Common myeloid progenitor, CD34-positive (primary cell): ENCODE measurements at places on chromosomes 2 and 18.

DNA sequence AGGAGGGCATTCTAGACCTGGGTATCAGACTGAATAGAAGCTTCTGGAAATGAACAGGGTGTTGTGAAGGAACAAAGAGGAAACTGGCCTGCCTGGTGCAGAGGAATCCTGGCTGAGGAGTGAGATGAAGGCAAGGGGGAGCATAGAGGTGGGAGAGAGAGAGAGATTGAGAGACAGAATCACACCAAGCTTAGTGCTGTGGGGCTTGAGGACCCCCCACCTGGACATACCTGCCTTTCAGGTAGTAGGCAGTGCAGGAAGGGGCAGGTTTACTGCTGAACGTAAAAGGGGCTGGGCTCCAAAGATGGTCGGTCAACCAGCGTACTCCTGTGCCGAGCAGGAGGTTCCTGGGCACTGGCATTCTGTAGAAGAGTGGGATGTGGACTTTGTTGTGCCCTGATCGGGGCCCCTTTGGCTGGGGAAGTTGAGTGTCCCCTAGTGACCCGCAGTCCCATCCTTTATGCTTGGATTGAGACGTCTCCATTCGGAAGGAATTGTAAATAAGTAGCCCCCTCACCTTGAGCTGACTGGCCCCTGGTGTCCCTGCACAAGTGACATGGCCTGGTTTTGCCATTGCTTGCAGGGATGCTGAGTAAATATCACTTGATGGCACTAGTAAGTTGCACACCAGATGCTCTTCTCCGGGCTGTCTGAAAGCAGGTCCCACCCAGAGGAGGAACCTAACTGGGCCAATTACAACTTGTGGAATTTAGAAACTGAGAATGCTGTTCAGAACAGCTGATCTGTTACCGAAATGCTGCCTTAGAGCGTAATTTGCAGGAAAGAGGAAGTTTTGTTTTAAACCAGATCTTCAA is 1.4 kb downstream of the UBE2F start:
- peak; percentile 90 for DNase-seq

- no peak for DNase-seq
Measured at GRCh38 chr18:23992089-23992940, 22.2 kb upstream of the TTC39C start.

- DNase-seq: peak; percentile 15
Measured at GRCh38 chr2:54077088-54077900, 38.1 kb upstream of the ACYP2 start.

- no peak for DNase-seq
Measured at GRCh38 chr2:186675380-186675779, 18.5 kb upstream of the FAM171B start.

DNA sequence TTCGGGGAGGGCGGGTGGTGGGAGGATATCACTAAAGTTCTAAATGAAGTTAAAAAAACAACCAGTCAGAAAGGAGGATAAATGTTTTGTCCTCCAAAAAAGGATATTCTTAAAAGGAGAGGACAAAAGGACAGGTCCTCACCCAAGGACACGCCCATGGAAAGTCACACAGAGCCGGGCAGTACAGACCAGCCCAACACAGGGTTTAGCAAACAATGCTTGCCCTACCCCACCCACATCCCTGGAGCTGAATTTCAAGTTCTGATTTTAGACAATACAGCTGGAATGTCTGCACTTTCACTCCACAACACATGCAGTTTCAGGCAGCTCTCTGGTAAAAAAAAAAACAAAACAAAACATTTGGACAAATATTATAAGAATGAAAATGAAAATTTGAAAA is 67.9 kb downstream of the SLC9A4 start:
- no peak for DNase-seq

DNA sequence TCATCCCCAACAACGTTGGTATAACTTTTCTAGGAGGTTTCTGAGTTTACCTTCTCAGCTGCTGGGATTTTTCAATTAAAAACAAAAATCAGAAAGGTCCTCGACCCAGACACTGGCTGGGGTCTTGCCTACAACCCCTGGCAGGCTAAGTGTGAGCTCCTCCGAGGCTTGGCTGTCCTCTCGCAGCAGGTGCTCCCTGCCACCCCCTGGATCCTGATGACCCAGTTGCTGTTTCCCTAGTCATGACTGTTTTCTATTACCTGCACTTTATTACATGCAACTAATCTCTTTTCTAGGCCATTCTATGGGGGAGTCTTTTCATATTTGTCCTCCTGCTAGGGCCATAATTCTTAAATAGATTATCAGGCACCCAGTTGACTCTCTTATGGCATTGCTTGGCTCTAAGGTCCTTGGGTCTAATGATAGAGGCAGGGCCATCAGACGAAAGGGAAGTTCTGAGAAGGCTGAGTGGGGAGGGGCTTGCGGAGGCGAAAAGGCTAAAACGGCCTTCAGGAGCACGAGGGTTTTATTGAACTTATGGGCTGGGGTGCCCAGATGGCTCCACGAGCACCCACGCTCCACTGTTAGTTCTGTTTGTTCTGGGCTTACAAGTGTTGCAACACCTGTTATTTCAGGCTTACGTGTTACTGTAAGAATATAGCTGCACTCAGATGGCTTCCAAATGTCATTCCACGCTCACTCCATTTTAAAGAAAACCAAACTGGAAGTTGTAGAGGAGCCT is 166.0 kb downstream of the NCK2 start:
- DNase-seq: no peak

GRCh38 chr2:100606726-100607343 is 44.0 kb downstream of the PDCL3 start:
- DNase-seq: peak; percentile 26
